ENCODE measurements at places on chromosomes 16 and 17.

- no peak for DNase-seq
These were observed 8.5 kb downstream of the ZFPM1 start for GRCh38 chr16:88461331-88462269.

DNA sequence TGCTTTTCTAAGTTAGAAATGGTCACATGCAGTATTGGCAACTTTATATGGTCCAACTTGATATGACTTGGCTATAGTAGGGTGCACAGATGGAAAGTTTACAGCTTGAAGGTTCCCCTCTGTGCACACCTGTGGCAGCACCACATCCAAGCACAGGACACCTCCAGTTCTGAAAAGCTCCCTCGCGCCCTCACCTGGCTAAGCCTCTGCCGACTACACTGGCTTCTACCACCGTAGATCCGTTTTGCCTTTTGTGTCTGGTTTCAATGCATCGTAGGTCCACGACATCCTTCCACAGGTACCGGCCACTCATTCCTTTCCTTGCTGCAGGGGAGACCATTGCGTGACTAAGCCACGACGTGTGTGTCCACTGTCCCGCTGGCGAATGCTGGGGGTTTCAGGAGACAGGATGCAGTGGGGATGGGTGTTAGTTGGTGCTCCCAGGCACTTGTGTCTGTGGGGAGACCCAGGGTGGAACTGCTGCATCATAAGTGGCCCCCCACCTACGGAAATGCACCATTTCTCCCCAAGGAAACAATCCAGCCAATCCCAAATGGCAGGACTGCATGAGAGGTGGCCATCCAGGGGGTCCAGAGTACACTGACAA is 4.9 kb upstream of the RASD1 start:
- no peak for DNase-seq

GRCh38 chr16:48885471-48885870 is 275.5 kb upstream of the N4BP1 start:
- no peak for DNase-seq

GRCh38 chr17:17084317-17084835 is 42.1 kb downstream of the MPRIP start:
- no peak for DNase-seq

DNA sequence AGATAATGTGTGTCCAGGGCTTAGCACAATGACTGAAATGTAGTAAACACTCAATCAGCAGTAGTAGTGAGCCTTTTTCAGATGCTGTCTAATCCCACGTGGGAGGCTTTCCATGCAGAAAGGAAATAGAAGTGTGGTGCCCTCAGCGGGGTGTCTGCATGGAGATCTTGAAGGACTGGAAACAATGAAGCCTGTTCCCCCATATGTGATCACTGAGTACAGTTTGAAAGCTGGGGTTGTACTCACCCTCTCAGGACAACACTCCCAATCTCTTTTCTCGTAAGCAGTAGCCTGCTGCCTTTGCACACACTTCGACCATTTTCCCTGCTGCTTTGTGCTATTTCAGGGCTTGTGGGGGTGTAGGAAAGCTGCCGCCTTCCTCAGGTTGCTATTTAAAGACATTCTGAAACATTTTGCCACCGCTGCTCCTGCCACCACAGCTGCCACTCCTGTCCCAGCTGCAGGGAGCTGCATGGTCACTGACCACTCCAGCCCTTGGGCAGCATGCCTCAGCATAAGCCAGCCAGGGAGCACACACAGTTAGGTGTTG is 40.6 kb upstream of the HAS3 start:
- DNase-seq, result no peak

GRCh38 chr17:35537601-35538141 is at the start of gene SLFN12L:
TSS of gene SLFN12L (minus strand) at chr17:35537678. CDS start at chr17:35522364, 15,314 bp downstream.
- no peak for DNase-seq

DNA sequence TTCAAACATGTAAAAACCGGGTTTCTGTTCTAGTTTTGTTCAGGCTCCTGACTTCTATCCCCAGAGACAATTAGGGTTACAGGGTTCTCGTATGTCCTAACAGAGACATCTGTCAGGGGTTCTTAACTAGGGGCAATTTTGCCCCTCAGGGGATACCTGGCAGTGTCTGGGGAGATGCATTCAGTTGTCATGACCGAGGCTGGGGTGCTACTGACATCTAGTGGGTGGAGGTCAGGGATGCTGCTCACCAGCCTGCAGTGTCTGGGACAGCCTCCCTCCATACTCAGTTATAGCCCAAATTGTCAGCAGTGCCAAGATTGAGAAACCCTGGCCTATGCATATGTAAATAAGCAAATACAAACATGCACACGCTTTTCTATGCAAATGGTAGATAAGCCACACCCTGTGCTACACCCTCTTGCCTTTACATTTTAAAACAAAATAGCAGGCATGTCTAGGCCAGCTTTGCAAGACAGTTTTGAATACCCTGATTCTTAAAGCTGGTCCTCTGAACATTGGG is 37.4 kb downstream of the CLEC16A start:
- DNase-seq, result peak; percentile 54

- no peak for DNase-seq
These were observed 113.0 kb upstream of the AXIN2 start for GRCh38 chr17:65674246-65675045.

DNA sequence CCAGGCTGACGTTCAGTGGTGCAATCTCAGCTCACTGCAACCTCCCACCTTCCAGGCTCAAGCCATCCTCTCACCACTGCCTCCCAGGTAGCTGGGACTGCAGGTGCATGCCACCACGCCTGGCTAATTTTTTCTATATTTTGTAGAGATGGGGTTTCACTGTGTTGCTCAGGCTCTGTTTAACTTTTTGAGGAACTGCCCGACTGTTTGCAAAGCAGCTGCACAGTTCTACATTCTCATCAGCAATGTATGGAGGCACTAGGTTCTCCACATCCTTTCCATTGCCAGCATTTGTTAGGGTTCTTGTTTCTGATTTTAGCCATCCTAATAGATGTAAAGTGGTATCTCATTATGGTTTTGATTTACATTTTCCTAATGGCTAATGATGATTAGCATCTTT is 9.4 kb downstream of the TNRC6A start:
- DNase-seq, result no peak

DNA sequence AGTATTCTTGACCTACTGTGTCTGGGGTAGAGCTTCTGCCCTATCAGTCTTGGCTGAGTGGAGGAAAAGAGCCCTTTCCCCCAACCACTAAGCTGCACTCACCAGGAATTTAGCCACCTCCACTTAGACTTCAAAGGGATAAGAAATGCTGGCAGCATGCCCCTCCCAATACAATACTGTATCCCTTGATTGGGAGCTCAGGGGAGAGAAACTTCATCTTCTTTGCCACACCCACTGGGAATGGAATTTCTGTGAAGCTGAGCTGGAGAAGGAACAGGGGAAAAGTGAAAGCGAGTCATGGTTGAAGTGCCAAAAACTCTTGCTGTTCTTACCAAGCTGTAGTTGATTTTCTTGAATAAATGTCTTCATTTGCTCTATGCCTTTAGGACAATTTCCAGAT is 68.8 kb downstream of the CEP112 start:
- no peak for DNase-seq

DNA sequence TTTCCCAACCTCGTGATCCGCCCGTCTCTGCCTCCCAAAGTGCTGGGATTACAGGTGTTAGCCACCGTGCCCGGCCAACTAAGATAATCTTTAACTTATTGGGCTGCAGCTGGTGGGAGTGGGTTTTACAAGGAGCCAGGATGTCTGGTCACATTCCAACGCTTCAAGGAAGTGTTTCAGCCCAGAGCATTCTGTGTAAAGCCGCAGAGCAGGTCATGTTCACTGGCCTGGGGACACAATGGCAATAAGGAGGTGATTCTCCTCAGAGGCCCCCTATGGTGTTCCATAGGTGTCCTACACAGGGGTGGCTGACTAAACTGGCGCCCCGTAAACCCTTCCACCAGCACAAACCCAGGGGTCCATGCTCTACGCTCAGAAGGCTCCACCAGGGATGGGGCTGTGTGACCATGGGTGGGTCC is 1.2 kb downstream of the QPRT start:
- no peak for DNase-seq

GRCh38 chr16:88482630-88483391 is 29.7 kb downstream of the ZFPM1 start:
- no peak for DNase-seq

GRCh38 chr16:88326611-88327485 is 55.9 kb upstream of the ZNF469 start:
- DNase-seq, result no peak

DNA sequence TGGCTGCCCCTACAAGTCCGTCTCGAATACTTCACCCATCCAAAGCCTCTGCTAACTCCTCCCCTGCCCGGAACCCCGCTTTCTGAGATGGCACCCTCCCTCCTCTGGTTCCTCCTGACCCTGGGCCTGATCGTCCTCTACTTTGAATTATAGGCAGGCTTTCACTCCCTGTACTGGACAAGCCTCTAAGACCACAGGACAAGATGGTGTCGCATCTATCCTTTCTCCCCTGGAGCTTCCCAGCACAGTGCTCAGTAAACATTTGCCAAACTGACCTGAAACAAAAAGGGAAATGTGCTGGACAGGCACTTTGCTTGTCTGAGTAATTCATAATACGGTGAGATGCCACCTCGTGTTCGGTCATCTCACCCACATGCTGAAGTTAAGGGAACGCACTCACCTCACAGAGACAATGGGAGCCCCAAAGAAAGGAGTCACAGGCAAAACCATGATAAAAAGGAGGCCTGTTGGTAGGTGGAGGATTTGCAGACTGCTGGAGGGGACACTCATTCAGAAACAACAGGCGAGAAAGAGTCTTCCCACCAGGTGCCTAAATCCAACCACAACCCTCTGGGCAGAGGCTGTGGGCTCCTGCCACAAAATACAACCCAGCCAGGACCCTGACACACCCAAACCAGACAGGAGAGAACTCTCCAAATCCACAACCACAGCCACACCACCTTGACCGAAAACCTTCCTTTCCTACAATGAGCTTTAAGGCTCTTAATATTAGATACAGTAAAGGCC is 28.2 kb downstream of the SNN start:
- no peak for DNase-seq

GRCh38 chr16:75820672-75821071 is 94.4 kb upstream of the CPHXL start:
- peak; percentile 43 for DNase-seq

DNA sequence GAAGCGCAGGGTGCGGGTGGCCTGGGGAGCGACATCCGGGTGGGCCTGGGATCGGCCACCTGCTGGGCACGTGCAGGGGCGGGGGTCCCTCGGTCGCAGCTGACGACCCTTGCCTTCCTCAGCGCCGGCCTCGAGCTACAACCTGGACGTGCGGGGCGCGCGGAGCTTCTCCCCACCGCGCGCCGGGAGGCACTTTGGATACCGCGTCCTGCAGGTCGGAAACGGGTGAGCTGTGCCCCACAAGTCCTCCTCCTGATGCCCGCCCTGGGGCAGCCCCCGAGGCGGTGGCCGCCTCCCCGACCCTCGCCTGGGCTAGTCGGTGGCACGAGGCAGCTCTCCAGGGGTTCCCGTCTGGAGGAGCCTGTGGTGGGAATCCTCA is 1.5 kb downstream of the ITGAL start:
- DNase-seq, result no peak

GRCh38 chr16:51407199-51407598 is 256.1 kb upstream of the SALL1 start:
- DNase-seq, result no peak

GRCh38 chr17:79079421-79080200 is 5.0 kb downstream of the ENGASE start:
- no peak for DNase-seq

- DNase-seq, result no peak
These were observed 59.2 kb downstream of the CDK5R1 start for GRCh38 chr17:32546031-32546444.

GRCh38 chr17:42518046-42518754 is 17.8 kb upstream of the NAGLU start:
- DNase-seq, result peak; percentile 94

DNA sequence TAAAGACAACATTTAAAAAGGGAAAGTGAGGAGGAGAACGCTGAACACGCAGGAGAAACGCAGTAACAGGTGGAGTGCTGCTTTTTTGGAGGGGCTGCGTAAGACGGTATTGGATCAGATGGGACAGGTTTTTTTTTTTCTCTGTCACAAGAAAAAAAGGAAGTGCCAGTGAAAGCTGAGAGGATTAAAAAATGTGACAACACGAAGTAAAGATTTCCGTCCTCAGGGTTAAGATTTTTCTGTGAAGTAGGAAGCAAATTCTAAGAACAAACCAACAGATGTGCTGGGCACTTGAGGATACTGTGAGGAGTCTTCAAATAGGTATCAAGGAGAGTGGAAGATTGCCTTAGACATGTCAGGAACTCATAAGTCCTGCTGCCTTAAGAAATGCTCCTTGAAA is 5.8 kb upstream of the ABCA9 start:
- no peak for DNase-seq

- no peak for DNase-seq
These were observed 39.9 kb upstream of the MYH10 start for GRCh38 chr17:8670421-8670820.

- DNase-seq, result no peak
These were observed 172.5 kb downstream of the GRIN2A start for GRCh38 chr16:10009684-10010083.

GRCh38 chr17:41223821-41224220 is 2.6 kb upstream of the KRTAP9-2 start:
- DNase-seq, result no peak

GRCh38 chr17:19750020-19750572 is 2.0 kb upstream of the ALDH3A1 start:
- no peak for DNase-seq

DNA sequence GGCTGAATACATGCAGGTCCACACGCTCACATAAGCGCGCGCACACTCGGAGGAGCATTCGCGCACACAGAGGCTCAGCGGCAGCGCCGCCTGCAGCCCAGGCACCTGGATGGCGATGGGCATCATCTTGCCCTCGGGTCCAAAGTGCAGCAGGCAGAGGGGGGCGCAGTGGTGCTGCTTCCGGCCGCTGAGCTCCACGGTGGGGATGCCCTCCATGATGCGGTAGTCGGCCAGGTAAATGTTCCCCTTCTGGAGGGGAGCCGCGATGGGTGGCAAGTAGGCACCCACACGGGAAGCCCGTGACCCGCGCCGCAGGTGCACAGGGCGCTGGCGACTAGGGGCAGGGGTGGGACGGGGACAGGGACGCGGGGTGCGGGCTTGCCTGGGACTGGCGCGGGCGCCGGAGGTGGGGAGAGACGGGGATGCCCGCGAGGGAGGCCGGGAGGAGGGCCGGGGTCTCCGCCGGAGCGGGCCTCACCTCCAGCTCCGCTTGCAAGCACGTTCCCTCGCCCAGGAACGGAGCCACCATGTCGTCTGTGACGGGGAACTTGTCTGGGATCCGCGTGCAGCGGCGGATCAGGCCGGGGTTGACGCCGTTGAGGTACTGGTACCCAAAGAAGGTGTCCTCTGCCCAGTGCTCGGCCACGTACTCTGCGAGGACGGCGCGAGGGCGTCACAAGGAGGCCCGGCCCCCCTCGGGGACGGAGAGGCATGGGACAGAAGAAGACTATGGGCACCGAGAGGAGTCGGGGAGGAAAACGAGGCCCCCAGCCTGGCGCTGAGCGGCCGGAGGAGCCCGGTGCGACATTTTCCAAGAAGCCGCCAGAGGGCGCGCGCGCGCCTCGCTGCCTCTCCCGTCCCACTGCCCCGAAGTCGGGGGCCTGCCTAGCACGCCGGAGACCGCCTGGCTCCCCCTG is 8.0 kb downstream of the ALOX12B start:
- DNase-seq, result peak; percentile 72

- no peak for DNase-seq
These were observed 8.5 kb upstream of the ZFHX3 start for GRCh38 chr16:73056448-73056847.
